Neural crest cell (in vitro differentiated cells): ENCODE measurements at places on chromosomes 4 and X. TPM values are rescaled to one million over a fixed set of nuclear protein-coding genes. Genes with fewer than 3 reads are reported as not detected.

DNA sequence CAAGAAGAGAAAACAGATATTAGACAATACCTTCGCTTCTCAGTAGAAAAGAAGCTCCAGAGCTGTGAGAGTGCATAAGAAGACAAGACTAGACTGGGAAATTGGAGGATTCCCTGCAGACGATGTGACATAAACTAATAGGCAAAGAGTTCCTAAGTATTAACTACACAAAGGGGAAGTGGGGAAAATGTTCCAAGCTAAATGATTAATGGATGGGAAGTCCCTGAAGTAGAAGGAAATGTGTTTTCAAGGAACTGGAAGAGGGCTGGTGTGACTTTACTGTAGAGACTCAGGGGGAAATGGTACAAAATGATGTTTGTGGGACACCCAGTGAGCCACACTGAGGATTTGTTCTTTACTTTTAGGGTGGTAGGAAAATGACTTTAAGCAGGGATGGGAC lies 69.7 kb upstream of the DCLK2 start:
- no peak for DNase-seq

DNA sequence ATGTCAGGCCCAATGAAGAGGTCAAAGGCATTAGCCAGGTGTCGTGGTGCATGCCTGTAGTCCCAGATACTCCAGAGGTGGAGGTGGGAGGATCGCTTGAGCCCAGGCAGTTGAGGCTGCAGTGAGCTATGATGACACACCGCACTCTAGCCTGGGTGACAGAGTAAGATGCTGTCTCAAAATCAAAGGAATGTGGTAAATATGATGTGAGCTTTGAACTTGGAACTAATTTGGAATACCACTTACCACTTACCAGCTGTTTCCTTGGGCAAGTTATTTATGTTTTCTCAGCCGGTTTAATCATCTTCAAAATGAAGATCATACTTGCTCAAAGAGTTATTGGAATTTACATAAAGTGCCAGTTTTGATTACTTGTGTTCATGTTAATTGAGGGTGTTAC lies 23.8 kb upstream of the SEPSECS start:
- DNase-seq, result no peak

GRCh38 chr4:7166237-7166636 lies 26.1 kb upstream of the SORCS2 start:
- no peak for DNase-seq

DNA sequence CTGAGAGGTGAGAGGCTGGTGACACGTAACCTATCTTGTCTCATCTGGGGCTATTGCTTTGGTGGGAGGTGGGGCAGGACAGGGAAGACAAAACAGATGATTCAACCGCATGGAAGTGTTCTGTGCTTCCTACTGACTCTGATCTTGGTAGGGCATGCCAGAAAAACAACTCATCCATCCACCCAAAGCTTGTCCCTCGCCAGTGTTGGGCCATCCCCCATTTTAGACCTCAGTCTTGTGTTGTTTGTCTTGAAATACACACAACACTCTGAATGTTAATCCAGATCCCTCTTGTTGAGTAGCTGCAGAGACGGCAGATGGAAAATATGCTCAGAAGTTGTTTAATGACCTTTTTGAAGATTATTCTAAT lies 377 bp downstream of the CHRNA9 start:
- DNase-seq, result no peak

DNA sequence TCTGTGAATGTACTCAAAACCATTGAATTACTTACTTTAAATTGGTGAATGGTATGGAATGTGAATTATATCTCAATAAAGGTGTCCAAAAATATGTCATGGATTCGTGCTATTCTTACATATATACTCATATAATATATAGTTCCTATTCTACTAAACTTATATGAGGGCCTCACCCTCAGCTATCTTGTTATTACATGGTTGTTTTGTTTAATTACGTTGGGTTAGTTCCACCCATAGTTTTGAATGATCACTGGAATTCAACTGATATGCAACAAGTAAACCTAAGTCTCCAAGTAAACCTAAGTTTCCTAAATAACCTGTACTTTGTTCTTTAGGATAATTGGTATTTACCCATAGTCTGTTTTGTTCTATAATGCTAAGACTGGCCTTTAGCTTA lies 30.6 kb upstream of the CD99L2 start:
- no peak for DNase-seq

GRCh38 chr4:139921429-139922184 lies 232.4 kb downstream of the MAML3 start:
- DNase-seq, result no peak

DNA sequence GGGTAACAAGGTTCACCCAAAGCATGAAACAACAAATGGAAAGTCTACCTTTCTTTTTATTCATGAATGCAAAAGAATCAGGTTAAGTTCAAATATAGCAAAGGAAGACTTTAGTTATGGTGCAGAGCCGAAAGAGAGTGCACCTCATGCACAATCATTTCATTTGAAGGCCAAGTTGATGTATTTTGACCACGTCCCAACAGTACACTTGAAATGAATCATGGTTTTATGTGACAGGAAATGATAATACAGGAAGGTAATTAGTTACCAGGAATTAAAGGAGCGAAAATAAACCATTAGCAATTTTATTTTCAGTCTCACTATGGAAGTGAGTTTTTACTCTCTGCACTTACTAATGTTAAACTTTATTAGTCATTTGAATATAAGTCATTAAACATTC lies 281.2 kb upstream of the DIAPH2 start:
- DNase-seq, result no peak

GRCh38 chr4:190017357-190018200 lies 9.5 kb downstream of the FRG2 start:
- no peak for DNase-seq

GRCh38 chr4:118910221-118910620 lies 21.6 kb downstream of the SYNPO2 start:
- no peak for DNase-seq

GRCh38 chrX:137427816-137428215 lies 138.1 kb upstream of the ZIC3 start:
- DNase-seq, result no peak

GRCh38 chrX:103503163-103503852 lies 16.0 kb downstream of the RAB40A start:
- no peak for DNase-seq

- no peak for DNase-seq
Measured at GRCh38 chr4:16457944-16458343, 231.7 kb upstream of the TAPT1 start.

- DNase-seq, result peak; percentile 38
Measured at GRCh38 chrX:103211012-103211715, 3.7 kb upstream of the BEX4 start.

Gene POU3F4
- total RNA-seq, result 13.0 and 13.8 TPM in 2 replicates

Gene ALAS2
- not detected in 2 replicates for total RNA-seq

Gene TMEM144
- total RNA-seq, result 1.6 and 1.8 TPM in 2 replicates

Gene GLOD5
- not detected in 2 replicates for total RNA-seq

Gene PTTG2
- total RNA-seq, result not detected in 2 replicates
